ENCODE measurements at places on chromosomes 6 and 20. TPM values are rescaled to one million over a fixed set of nuclear protein-coding genes. Genes with fewer than 3 reads are reported as not detected.

DNA sequence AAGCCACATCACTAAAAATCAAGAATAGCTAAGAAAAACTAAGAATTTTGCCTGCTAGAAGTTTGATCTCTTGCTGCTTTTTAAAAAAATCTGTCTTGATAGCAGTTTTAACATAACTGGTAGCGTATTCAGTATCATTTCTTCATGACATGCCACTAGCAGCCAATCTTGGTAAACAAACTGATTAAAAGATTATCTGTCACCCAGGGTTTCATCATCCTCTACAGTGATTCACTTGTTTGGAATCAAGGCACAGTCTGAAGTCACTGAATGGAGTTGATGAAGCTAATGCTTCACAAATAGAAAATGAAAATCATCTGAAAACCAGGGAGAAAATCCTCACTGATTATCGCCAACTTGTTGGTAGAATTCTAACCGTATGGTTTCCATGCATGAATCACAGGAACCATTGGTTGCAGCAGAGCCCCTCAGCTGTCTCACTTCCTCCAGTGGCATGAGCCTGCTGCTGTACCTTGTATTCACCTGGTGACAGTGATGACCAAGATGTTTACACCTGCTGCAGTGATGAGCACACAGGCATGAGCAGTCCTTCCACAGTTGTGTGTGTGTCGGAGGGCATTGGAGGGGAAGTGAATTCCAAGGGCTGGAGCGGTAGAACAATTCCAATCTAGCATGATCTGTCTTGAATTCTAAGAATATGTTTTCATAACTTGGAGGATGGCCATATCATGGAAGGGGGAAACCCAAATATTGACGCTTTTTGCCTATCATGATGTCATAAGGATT, 275.0 kb downstream of the KHDC1L start:
- DNase-seq, result no peak

GRCh38 chr6:13013681-13014503, 297.3 kb downstream of the PHACTR1 start:
- DNase-seq, result no peak

- DNase-seq, result no peak
Measured at GRCh38 chr6:18400831-18401446, 13.8 kb downstream of the RNF144B start.

The OR2H2 gene
- total RNA-seq, result not detected

DNA sequence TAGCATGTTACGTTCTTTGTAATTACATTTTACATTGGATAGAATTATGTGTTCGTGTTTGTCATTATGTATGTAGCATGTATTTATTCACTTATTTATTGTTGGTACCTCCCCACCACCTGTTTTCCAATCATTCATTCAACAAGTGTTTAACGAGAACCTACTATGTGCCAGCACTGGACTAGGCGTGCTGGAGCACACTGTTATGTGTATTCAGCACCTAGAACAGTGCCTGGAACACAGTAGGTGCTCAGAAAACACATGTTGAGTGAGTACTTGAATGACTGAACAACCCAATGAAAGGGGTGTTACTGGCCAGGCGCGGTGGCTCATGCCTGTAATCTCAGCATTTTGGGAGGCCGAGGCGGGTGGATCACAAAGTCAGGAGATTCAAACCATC, 11.3 kb downstream of the ETV7 start:
- DNase-seq, result no peak

DNA sequence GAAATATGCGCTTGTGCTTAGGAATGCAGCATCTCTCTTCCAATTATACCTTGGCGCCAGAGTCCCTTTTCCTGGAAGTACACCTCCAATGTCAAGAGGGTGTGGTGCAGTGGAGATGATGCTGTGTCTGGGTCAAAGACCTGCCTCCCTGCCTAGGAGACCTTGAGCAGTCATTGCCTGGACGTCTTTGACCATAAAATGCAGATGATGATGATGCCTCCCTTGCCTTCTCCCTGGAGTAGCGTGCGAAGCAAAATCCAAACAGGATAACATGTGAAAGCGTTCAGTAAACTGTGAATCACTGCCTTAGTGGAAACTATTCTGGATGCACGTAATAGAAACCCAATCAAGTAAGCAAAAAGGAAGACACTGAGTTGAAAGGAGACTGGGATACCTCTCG, 97.4 kb upstream of the ARMC2 start:
- no peak for DNase-seq

GRCh38 chr6:30679765-30680535, 6.5 kb downstream of the PPP1R18 start:
- DNase-seq, result no peak

- no peak for DNase-seq
Measured at GRCh38 chr6:166633732-166634535, 6.9 kb upstream of the RPS6KA2 start.

GRCh38 chr6:104623052-104623690, 236.5 kb downstream of the HACE1 start:
- no peak for DNase-seq

GRCh38 chr6:106799031-106799894, 169.9 kb downstream of the QRSL1 start:
- DNase-seq, result no peak

DNA sequence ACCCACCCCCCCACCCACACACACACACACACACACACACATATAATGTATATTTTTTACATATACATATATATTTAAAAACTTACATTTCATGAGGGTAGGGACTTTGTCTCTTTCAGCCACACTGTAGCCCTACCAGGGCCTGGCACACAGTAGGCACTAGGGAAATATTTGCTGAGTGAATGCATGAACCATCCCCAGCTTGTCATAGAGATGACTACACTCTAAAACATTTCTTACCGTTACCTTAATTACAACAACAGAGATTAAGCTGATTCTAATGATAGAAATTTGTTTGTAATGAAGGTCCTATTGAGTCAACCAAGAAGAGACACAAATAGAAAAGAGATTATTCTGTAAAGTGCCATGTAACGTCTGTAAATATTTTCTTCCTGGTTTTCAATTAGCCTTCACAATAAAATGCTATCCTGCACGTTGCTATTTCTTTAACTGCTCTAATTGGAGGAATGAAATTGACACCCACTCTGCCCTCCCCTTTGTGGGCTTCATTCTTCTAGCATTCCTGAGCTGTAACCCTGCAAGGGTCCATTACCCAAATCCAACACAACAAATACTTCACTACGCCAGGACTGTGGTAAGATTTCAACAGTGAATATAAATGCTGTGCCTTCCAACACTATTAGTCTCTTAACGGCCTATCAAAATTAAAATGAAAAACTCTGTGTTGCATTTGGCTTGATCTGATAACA, 30.8 kb downstream of the SIM1 start:
- no peak for DNase-seq

GRCh38 chr6:91497770-91498169, 910.9 kb upstream of the MAP3K7 start:
- DNase-seq, result no peak

DNA sequence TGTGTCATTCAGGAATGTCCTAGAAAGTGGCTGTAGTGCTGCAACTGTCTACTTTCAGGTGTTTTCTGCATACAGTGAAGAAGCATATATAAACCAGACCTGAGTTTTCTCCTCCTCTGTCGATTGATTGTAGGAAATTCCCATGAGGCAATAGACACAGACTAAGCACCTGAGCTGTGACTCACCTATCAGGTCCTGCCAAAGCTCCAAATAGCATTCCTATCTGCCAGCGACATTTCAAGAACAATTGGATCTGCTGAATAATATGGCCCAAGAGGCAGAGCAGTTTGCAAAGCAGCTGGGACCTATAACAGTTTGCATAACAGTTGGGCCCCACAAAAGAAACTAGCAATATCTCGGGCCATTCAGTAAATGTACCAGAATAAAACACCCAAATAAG, 360.4 kb downstream of the HAO1 start:
- DNase-seq, result no peak

DNA sequence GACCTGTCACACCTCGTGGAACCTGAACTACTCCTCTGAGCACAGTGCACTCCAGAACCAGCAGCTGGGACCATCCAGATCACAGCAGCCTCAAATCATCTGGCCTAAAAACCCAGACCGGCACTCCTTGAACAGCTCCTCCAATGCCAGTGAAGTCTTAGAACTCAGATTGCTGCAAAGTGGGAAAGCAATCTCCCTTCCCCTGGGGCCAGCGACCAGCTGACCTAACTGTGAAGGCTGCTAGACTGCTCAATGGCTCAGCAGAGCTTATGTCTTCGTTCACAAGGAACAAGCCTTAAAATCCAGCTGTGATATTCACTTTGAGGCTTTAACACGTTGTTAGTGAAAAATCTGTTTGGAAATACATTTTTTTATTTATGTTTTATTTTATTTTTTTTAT, 243.2 kb downstream of the ANKRD60 start:
- DNase-seq, result no peak

GRCh38 chr6:112626468-112627082, 279.4 kb downstream of the RFPL4B start:
- DNase-seq, result no peak

GRCh38 chr20:56153926-56154325, 94.6 kb upstream of the MC3R start:
- DNase-seq, result no peak

- no peak for DNase-seq
Measured at GRCh38 chr6:89667872-89668556, 29.5 kb upstream of the LYRM2 start.

The LSM14B gene
- total RNA-seq, result 60.9 TPM

GRCh38 chr20:63782051-63782471, 42.5 kb downstream of the SLC2A4RG start:
- DNase-seq, result no peak

GRCh38 chr6:34390531-34391472, 1.7 kb downstream of the NUDT3 start:
- DNase-seq, result no peak

The REV3L gene
- total RNA-seq, result 44.0 TPM

- peak; percentile 89 for DNase-seq
Measured at GRCh38 chr6:7974938-7975763, 64.6 kb upstream of the TXNDC5 start.
